ENCODE measurements at places on chromosomes 3 and 15.

- no peak for DNase-seq
Observed at GRCh38 chr3:127228866-127229265, 35.9 kb downstream of the PRR23E start.

- no peak for DNase-seq
Observed at GRCh38 chr15:40772014-40772413, 2.2 kb downstream of the C15orf62 start.

GRCh38 chr15:68576235-68576892 lies 2.4 kb upstream of the CORO2B start:
- DNase-seq: no peak

GRCh38 chr3:171464462-171464861 lies 4.3 kb upstream of the TNIK start:
- DNase-seq: no peak

DNA sequence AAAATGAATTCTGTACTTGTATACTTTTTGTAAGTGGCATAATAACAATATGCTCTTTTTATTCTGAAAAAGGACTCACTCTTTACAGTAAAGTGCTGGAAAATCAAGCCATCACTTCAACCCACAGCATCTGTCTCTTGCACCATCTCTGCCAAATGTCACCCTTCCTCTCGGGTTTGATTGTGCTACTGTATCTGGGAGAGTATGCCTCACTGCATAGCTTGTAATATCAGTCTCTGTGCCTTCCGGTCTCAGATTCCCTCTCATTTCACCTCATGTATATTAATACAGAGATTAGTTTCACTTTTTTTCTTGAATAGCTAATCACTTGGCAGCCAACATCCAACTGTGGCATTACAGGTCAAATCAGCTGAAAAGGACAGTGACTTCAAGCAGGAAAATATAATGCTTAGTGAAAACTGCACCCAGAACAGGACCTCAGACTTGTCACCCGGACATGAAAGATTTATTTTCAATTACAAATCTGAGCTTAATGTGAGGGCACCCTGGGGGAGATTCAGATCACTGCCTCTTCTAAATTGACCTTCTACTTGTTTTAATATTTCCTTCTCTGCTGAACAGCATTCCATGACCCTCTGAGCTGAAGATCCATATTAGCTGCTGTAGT lies 605.8 kb upstream of the NAALADL2 start:
- DNase-seq: no peak

- DNase-seq: no peak
Observed at GRCh38 chr15:95989392-95989791, 341.1 kb upstream of the NR2F2 start.

DNA sequence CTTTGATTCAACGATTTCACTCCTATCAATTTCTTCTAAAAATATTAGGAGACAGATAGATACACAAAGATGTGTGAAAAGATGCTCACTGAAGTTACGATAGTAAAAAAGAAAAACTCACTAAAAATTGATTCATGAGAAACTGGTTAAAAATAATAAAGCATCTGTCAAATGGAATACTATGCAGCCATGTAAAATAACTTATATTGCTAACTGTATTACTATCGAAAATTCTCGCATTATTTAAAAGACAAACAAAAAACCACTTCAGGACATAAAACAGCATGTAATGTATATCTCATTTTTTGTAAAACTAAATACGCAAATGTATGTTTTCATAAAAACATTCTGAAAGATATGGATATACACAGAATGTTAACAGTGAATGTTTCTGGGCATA lies 33.4 kb upstream of the LDHAL6B start:
- no peak for DNase-seq

GRCh38 chr3:192022412-192022811 lies 561.4 kb downstream of the PYDC2 start:
- DNase-seq: no peak

- no peak for DNase-seq
Observed at GRCh38 chr3:117610156-117610555, 900.6 kb downstream of the TUSC7 start.

DNA sequence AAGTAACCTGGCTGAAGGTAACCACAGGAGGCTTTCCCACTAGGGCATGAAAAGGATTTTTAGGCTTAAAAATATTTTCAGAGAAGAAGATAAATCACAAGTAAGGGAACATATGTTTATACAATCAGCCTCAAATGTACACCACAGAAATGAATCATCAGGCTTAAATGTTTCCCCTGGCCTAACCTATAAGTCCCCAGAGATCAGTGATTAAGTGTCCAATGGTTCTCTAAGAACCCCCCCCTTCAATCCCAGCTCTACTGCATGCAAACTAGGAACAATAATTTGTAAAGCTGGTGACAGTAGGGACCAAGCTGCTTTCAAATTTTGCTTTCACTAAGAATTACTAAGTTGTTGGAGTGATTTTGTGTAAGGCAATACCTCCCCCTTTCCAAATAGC lies 431.6 kb upstream of the LMCD1 start:
- DNase-seq: no peak

DNA sequence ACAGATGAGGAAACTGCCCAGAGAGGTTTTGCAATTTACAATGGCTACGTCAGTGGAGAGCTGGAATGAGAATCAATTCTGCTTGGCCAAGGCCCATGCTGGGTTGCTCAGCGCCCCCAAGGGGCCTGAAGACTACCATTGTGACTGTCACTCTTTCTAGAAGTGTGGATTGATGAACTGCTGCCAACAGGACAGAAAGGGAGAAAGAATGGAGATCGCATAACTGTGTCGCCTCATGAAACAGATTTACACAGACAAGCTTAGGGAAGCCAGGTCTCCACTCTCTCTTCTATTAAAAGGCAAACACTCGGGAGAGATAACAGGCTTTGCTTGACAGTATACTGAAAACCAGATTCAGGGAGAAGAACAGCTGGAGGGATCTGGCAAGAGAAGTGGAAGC lies 160.0 kb downstream of the STT3B start:
- DNase-seq: no peak

DNA sequence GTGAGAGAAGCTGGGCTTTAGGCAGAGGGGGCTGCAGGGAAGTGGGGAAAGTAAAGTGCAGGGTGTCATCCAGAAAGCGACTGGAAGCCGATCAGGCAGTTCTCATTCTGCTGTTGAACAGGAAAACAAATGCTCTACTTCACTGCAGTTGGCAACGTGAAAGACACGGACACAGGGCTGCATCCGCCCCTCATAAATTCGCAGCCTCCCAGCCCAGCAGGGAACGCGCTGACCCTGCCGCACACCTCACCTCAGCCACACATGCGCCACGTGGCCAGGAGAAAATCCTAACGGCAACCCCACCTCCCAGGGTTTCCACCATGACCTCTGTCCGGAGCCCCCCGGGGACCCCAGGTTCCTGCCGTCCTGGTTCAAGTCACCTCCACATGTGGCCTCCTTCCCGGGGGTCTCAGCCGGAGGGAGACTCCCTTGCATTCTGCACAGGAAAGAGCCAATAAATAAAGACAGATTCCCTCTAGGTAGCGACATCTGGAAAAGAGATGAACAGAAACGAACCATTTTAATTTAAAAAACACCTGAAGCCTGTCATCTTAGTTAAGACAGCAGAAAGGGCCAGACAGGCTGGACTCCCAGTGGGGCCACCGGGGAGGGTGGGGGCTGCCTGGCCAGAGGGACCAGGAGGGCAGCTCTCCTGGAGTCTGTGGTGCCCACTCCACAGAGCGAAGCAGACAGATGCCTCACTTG lies 118.7 kb downstream of the TMEM266 start:
- no peak for DNase-seq

DNA sequence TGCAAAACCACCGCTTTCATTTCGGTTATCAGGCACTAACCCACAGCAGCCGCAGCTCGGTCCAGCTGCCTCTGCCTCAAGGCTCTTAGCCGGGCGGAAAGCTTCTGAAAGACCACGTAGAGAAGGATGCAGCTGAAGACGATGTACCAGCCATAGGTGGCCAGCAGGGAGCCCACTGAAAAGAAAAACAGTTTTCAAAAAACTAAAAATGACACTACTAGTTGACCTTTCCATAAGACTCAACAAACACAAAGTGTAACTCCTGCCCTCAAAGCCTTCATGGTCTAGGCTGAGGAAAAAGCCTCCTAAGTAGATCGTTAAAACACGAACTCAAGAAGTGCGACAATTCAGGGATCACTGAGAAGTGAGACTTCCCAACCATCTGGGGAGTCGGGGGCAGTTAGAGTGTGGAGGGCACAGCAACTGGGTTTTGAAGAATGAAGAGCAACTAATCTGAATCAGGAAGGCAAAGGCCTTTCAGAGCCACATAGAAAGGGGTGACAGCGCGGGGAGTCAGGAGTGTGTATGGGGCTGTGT lies 716 bp downstream of the SELENOS start:
- DNase-seq: no peak

DNA sequence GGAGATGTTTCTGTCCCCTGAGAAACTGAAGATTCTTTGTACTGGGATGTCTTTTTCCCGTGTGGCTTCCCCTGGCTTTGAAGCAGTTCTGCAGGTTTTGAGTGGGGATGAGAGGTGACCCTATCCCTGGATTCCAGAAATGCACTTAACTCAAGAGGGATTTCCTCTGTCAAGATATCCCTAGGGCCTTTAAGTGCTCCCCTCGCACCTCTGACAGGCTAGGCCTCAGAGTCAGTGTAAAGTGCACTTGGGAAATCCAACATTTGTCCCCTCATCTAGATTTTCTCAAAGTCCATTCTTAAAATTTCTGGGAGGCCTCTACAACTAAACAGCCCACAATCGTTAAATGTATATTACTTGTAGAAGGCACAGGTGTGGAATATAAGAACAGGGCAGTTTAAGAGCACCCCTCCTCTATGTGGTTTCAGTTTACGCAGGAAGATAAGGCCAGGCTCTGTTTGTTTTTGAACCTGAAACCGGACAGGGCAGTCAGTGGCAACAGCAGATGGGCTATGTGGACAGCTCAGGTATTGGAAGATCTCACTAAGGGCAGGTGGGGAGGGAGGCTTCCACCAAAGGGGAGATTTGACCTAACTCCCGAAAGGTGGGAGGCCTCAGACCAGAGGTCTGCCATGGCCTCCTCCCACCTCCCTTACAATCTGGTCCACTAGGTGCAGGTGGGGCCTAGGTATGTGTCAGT lies 4.8 kb downstream of the C3orf52 start:
- DNase-seq: no peak

- DNase-seq: peak; percentile 22
Observed at GRCh38 chr3:141000027-141000663, 51.0 kb upstream of the SPSB4 start.

DNA sequence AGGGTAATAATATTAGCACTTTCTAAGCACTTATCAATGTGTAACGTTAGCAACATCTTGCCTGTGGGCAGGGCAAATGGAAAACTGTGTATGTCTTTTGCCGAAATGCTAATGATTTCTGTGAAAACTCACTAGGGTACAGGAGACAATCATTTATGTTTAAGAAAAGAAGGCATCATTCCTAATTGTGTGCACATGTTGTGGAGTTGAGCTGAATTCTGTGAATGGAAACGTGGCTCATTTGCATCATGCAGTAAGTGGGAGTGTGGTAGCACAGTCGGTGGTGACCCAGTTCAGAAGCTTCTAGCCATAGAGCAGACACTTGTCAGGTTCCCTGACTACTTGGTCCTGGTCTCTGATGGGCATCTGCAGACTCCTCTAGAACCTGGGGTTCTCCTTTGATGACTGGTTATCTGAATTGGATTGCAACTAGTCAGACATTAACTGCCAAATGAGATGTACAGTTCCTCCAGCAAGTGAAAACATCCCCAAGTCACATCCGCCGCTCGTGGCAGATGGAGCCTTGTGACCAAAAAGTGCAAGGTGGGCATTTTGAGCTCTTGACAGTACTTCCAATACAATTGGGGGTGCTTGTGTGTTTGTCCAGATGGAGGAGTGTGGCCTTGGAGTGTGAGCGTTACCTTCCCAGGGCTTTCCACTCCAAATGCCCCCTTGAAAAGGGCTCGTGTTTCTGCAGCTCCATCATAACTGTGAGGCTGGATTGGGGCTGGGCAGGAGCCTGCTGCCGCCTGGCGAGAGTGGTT lies 21.5 kb downstream of the MRPS25 start:
- no peak for DNase-seq

GRCh38 chr3:163521261-163521660 lies 1557.0 kb downstream of the SI start:
- no peak for DNase-seq

DNA sequence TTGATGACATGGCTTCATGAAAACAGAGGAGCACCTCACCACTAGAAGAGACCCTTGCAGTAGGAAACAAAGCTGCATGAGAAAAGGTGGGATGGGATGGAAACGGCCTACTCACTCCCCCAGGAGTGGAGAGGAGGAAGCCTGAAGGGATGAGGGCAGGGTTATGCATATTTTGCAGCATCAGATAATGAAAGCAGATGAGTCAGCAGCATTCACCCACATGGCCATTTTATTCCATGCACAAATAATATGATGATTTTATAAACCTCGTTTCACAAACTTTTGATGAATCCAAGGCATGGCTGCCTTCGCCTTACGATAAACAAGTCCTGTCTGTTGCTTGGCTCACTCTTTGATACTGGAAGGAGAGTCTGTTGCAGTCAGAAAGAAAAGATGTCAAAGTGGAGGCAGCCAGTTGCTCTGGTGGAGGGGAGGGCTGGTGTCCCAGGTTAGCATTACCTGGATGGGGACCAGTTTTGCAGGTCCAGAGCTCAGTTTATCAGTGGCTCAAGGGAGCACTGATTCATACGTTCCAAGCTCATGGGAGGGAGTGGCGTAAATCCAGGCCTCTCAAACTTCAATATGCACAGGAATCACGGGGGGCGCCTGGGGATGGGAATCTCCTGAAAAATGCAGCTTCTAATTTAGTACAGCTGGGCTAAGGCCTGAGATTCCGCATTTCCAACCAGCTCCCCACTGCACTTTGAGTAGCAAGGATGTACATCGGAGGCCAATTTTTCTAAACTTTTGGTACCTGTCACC lies 9.2 kb upstream of the EHD4 start:
- DNase-seq: no peak

DNA sequence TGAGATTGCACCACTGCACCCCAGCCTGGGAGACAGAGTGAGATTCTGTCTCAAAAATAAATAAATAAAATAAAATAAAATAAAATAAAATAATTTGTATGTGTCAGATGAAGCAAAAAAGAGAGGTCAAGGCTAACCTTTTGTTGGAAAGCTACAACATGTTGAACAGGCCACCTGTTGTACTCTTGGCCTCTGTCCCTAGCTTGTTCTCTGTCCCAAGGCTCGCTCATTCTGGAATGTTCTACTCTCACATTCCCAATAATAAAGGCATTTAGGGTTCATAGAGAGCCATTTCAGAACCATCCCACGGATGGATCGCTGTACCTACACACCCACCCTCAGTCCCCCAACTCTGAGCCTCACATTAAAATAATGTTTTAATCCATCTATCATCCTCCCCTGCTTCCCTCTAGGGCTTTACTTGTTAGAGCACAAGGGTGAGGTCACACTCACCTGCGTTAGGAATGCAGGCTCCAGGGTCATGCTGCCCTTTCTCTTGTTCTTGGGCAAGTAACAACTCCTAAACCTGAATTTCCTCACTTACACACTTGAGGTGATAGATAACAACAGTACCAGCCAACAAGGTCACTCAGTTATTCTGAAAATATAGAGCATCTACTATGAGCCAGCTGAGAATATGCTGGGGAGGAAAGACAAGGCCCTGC lies 24.9 kb upstream of the KCTD6 start:
- no peak for DNase-seq

- no peak for DNase-seq
Observed at GRCh38 chr15:86892774-86893449, 813.2 kb downstream of the AGBL1 start.

GRCh38 chr3:196140224-196140623 lies 58.3 kb upstream of the TFRC start:
- DNase-seq: no peak

GRCh38 chr15:62307551-62307950 lies 142.5 kb upstream of the C2CD4B start:
- no peak for DNase-seq

- DNase-seq: no peak
Observed at GRCh38 chr15:24752354-24752753, 76.8 kb downstream of the NPAP1 start.
